ENCODE measurements at places on chromosomes 16 and 17. TPM values are rescaled to one million over a fixed set of nuclear protein-coding genes. Genes with fewer than 3 reads are reported as not detected.

Gene SLFN12
- 6.0 TPM for total RNA-seq

Gene MYH11
- not detected for total RNA-seq

Gene TNS4
- total RNA-seq = 7.3 TPM

Gene CIITA
- 1.4 TPM for total RNA-seq

Gene CDK5R1
- 9.7 TPM for total RNA-seq

DNA sequence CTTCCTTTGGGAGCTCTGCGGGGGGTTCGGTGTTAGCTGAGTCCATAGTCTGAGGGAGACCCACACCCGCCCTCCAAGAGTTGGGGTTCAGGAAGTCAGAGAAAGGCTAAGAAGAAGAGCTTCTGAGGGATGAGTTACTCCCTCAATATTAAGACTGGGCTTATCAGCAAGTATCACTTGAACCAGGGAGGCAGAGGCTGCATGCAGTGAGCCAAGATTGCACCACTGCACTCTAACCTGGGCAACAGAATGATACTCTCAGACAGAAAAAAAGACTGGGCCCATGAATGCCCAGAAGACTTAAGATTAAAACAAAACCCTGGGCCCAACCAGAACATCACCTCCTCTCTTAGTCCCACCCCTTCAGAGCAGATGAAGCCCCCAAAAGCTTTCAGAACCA lies 6.0 kb downstream of the NKIRAS2 start:
- H3K4me1 ChIP-seq = peaks cover 16% of the 10 kb centered on the region
- peaks cover 6% of the 10 kb centered on the region for H3K36me3 ChIP-seq
- DNase-seq = no peak
- no peaks in the 10 kb centered on the region for H3K27me3 ChIP-seq
- H3K27ac ChIP-seq = no peak overlapping the region

- H3K27me3 ChIP-seq = no peaks in the 10 kb centered on the region
- H3K4me3 ChIP-seq = no peak overlapping the region
- H3K36me3 ChIP-seq = no peaks in the 10 kb centered on the region
Measured at GRCh38 chr16:87918338-87918737, 18.0 kb downstream of the CA5A start.

GRCh38 chr16:72876981-72877373 lies 171.0 kb downstream of the ZFHX3 start:
- DNase-seq = no peak
- H3K27me3 ChIP-seq = peaks cover 6% of the 10 kb centered on the region
- H3K4me3 ChIP-seq = no peak overlapping the region
- H3K36me3 ChIP-seq = no peaks in the 10 kb centered on the region

DNA sequence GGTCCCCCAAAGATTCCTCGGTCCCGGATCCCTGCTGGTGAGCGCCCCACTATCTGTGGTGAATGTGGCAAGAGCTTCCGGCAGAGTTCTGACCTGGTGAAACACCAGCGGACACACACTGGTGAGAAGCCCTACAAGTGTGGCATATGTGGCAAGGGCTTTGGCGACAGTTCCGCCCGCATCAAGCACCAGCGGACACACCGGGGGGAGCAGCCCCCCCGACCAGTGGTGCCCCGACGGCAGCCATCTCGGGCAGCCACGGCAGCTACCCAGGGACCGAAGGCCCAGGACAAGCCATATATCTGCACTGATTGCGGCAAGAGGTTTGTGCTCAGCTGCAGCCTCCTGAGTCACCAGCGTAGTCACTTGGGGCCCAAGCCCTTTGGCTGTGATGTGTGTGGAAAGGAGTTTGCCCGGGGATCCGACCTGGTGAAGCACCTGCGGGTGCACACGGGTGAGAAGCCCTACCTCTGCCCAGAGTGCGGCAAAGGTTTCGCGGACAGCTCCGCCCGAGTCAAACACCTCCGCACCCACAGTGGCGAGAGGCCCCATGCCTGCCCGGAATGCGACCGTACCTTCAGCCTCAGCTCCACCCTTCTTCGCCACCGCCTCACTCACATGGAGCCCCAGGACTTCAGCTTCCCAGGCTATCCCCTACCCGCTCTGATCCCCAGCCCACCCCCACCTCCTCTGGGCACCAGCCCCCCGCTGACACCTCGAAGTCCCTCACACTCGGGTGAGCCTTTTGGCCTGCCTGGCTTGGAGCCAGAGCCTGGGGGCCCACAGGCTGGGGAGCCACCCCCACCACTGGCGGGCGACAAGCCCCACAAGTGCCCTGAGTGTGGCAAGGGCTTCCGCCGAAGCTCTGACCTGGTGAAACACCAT lies 2.8 kb downstream of the ZNF48 start:
- peaks cover 46% of the 10 kb centered on the region for H3K4me1 ChIP-seq
- H3K4me3 ChIP-seq = no peak overlapping the region
- no peak overlapping the region for H3K27ac ChIP-seq
- DNase-seq = no peak
- peaks cover 10% of the 10 kb centered on the region for H3K36me3 ChIP-seq

DNA sequence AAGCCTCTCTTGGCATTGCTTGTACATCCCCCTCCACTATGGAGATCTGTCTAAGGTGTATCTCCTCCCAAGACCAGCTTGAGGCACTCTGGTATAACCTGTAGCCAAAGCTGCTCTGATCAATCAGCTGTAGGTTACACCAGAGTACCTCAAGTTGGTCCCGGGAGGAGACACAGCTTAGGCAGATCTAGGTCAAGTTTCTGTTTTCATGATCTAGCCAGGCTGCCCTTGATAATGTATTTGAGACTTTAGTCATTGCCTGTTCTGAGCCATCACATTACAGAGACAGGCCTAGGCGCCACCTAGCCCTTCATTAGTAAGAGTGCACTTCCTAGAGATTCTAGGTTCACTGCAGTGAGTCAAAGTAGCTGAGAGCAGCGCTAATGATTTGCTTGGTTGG lies 31.4 kb downstream of the ASGR1 start:
- no peak overlapping the region for H3K4me3 ChIP-seq
- no peak for DNase-seq
- peaks cover 10% of the 10 kb centered on the region for H3K27me3 ChIP-seq
- H3K4me1 ChIP-seq = no peaks in the 10 kb centered on the region
- no peak overlapping the region for H3K27ac ChIP-seq

- no peaks in the 10 kb centered on the region for H3K36me3 ChIP-seq
- no peak overlapping the region for H3K4me3 ChIP-seq
- H3K27me3 ChIP-seq = peaks cover 4% of the 10 kb centered on the region
- DNase-seq = no peak
- H3K27ac ChIP-seq = no peak overlapping the region
- peaks cover 55% of the 10 kb centered on the region for H3K4me1 ChIP-seq
Measured at GRCh38 chr17:10117581-10118001, 80.8 kb downstream of the GAS7 start.

GRCh38 chr17:250487-251300 lies 69.2 kb upstream of the DOC2B start:
- H3K4me1 ChIP-seq = no peaks in the 10 kb centered on the region
- H3K27me3 ChIP-seq = no peaks in the 10 kb centered on the region
- no peak overlapping the region for H3K4me3 ChIP-seq
- no peak overlapping the region for H3K27ac ChIP-seq
- H3K36me3 ChIP-seq = no peaks in the 10 kb centered on the region

- no peak for DNase-seq
- H3K4me1 ChIP-seq = no peaks in the 10 kb centered on the region
- no peak overlapping the region for H3K27ac ChIP-seq
- H3K27me3 ChIP-seq = no peaks in the 10 kb centered on the region
- H3K36me3 ChIP-seq = no peaks in the 10 kb centered on the region
Measured at GRCh38 chr16:7518158-7518557, 185.5 kb downstream of the RBFOX1 start.

- no peak overlapping the region for H3K27ac ChIP-seq
- no peaks in the 10 kb centered on the region for H3K27me3 ChIP-seq
- no peak for DNase-seq
- no peak overlapping the region for H3K4me3 ChIP-seq
- H3K36me3 ChIP-seq = peaks cover 36% of the 10 kb centered on the region
- peaks cover 21% of the 10 kb centered on the region for H3K4me1 ChIP-seq
Measured at GRCh38 chr16:84583995-84584394, 33.9 kb downstream of the COTL1 start.
